NCI-H1048 (cell line): ENCODE measurements at places on chromosomes 12 and 14.

GRCh38 chr14:41642367-41642766, 35.7 kb downstream of the LRFN5 start:
- no peak for DNase-seq

DNA sequence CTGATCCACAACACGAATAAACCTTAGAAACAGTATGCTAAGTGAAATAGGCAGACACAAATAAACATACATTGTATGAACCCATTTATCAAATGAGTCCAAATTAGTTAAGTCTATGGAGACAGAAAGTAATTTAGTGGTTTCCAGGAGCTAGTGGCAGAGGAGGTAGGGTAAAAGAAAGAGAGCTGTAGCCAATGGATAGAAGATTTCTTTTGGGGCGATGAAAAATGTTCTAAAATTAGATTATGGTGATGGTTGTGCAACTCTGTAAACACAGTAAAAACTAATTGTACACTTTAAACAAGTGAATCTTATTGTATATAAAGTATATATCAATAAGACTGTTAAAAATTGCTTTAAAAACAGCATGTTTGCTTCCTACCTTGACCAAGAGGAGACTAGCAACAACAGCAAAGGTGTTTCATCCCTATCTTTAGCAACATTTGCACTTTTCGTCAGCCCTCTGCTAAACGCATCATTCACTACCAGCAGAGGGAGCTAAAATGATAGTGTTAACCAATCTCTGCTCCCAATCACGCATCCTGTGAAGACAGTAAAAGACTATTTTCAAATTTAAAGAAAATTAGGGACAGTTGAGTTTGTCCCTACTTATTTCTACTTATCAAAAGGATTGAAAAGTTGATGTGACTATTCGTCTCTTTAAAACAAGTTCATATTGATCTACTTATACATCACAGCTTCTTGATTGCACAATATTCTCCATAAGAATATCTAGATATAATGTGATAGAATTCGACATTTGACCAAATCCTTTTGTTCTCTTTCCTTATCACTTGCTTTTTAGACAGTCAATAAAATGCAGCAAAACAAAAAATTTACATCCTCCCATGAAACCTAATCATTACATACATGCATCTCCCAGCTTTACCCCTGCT, 24.0 kb upstream of the LGR5 start:
- DNase-seq, result peak; percentile 44

- DNase-seq, result peak; percentile 36
These were observed 536 bp upstream of the WNT1 start for GRCh38 chr12:48977290-48978281.

DNA sequence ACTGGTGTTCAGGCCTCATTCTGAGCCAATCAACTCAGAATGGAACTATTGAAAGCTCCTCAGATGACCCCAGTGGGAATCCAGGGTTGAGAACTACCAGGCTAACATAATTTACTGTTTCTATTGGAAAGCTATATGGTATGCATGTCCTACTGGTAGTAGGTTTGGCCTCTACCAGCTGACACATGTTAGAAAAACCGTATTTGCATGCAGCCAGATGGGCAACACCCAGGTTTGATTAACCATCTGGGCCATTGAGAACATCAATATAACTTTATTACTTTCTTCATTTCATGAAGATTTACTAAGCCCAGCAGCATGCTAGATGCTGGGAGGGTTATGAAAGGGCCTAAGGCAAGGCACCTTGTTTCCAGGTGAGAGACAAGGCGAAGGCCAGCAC, 181.4 kb upstream of the PARP11 start:
- no peak for DNase-seq

DNA sequence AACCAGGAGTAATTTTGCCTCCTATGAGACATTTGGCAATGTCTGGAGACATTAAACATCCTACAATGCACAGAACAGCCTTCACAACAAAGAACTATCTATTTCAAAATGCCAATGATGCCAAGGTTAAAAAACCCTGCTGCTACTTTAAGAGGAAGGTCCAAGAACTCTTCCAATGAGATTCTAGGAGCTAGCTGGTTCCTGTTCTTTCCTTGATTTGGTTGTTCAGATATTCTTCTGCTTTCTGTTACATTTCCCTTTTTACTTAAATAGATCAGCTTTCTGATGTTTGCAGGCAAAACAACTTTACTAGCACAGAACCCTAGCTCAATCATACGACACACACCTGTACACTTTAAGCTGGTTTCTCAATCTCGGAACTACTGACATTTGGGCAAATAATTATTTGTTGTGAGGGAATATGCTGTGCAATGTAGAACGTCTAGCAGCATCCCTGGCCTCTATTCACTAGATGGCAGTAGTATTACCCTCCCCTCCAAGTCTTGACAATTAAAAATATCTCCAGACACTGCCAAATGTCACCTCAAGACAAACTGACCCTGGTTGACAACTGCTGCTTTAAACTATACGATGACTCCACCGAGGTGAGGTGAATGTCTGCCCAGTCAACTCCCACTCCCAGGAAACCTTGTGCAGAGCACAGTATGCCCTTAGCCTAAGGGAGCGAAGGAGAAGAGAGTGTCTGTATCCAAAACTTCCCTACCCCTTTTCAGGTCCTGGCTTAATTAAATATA, 4.4 kb downstream of the BLTP3B start:
- no peak for DNase-seq

DNA sequence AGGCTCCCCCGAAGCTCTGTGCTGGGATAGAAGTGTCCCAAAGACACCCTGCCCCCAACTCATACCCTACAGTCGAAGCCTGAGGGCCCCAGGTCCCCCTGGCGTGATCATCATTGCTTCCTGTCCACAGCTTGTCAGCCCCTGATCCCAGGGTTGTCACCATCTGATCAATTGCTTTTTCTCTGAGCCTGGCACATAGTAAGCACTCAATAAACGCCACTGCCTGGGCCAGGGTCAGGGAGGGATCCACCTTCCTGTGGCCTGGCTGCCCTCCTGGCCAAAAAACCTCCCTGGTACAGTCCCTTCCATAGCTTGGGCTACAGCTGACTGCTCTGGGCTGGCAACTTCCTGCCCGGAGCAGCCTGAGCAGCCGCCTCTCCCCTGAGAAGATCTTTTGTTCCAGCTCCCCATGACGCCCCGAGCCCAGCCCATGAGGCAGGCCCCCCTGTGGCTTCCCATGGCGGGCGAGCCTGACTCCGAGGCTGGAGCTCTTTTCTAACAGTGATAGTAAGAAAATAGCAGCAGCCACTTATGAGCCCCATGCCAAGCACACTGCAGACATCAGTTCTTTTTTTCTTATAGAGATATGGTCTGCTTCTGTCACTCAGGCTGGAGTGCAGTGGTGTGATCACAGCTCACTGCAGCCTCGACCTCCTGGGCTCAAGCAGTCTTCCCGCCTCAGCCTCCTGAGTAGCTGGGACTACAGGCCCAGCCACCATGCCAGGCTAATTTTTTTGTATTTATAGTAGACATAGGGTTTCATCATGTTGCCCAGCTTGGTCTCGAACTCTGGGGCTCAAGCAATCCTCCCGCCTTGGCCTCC, 6.5 kb downstream of the SH2B3 start:
- no peak for DNase-seq

- DNase-seq, result no peak
These were observed 200.4 kb downstream of the PTPRO start for GRCh38 chr12:15522574-15523187.

- no peak for DNase-seq
These were observed 91.6 kb upstream of the VRK1 start for GRCh38 chr14:96705422-96706092.

DNA sequence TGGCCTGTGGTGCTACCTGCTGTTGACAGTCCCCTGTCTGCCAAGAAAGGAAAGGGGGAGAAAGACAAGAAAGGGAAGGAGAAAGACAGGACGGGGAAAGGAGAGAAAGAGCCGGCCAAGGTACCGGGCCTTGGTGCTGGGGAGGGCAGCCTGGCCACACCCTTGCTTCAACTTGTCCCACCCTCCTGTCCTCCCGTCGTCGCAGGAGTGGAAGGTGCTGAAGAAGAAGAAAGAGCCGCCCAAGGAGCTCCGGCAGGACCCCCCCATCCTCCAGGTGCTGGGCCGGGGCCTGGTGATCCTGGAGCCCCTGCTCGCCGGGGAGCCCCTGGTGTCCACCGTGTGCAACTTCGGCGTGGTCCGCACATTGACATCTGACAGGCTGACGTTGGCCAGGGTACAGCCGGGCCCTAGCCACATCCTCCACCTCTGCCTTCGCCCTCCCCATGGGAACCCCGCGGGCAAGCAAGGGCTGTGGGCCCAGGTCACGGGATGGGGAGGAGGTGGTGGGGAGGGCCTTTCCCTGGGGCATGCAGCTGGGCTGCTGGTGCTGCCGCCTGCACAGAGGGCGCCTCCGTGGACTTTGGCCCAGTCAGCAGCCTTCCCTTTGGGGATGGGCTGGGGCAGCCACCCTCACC, 2.9 kb upstream of the B3GNT4 start:
- DNase-seq, result no peak

DNA sequence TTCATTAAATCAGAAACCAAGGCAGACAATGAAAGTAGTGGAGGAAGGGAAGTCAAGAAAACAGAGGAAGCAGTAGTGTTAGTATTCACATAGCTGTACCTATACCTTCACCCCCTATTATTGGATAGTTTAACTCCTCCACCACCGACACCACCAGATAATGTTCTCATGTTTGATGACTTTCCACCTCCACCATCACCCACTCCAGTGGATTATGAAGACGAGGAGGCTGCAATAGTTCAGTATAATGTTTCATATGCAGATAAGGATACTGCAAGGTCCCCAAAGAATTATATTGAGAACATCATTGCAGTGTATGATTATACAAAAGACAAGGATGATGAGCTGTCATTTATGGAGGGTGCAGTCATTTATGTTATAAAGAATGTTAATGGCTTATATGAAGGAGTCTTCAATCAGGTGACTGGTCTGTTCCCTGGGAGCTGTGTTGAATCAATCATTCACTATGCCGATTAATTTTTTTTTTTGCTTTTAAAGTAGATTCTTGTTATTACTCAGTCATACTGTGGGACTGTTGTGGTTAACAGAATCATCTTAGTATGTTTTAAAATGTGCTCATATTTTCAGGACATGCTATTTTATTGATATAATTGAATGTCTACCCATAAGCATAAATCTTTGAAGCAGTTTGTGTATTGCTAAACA, 32.2 kb upstream of the KTN1 start:
- DNase-seq, result no peak

DNA sequence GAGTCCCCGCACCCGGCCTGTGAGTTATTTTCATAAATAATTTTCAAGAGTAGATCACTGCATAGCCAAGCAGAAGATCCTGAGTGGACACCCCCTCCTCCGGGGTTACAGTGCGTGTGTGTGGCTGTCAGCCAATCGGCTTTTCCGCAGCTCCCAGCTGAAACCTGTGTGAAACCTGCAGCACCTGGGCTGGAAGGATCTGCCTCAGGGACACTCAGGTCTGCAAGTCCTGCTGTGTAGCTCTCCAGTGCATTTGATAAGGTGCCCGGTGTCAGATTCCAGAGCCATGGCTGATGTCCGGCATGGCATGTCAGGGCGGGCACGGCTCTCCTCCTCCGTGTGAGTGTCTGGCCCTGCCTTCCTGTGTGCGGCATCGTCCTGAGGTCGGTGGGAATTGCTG, 124.8 kb downstream of the GLT1D1 start:
- DNase-seq, result no peak

- DNase-seq, result no peak
These were observed 436.8 kb downstream of the BCL11B start for GRCh38 chr14:98835051-98835824.

- DNase-seq, result no peak
These were observed 353.6 kb upstream of the SFSWAP start for GRCh38 chr12:131357185-131357747.

DNA sequence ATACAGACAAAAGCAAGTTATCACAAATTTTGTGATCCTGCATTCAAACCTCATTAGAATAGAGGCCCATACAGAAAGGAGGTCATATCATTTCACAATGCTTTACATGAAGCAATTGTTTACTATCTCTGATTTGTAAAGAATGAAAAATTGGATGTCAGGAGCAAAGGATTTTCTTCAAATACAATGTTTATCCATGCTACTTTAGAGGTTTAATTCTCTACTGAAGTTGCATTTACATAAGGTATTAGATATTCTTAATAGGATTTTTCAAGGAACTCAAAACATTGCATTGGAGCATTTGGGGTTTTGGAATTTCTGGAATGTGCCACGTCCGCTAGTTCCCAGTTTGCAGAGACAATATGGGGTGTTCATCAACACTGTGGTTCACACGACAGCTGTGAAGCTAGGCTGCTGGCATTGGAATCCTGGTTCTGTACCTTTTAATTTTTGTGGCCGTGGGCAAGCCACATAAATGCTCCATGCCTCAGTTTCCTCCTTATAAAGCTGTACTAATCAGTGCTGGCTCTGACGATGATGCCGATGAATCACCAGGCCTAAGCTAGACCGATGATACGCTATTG, 174.8 kb downstream of the APAF1 start:
- DNase-seq, result no peak

GRCh38 chr14:56162476-56162875, 44.3 kb downstream of the PELI2 start:
- no peak for DNase-seq

- no peak for DNase-seq
These were observed 220.7 kb downstream of the NOVA1 start for GRCh38 chr14:26377150-26377549.

GRCh38 chr12:3564411-3564810, 73.4 kb downstream of the PRMT8 start:
- DNase-seq, result no peak

- DNase-seq, result no peak
These were observed 90.0 kb downstream of the FBXL14 start for GRCh38 chr12:1504304-1504894.

DNA sequence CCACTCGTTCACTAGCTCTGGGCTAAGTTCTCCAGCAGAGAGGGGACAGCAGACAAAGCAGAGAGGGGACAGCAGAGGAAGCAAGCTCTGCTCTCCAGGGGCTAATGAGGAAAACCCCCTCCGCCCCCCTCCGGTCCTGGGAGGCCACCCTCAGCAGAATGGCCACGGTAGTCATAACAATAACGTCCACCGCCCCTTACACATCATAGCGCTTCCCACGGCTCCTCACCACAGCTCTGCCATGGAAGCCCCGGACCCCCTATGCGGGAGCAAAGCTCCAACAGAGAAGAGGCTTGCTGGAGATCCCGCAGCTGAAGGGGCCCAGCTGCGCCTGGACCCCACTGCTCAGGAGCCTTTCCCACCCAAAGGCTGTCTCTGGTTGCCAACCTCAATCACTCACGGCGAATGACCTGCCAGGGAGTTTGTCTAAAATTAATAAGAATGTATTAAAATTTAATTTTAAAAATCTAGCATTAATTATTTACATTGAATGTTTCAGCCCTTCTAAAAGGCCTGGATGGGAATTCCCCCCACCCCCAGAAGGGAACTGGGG, 17.4 kb downstream of the BEGAIN start:
- no peak for DNase-seq

DNA sequence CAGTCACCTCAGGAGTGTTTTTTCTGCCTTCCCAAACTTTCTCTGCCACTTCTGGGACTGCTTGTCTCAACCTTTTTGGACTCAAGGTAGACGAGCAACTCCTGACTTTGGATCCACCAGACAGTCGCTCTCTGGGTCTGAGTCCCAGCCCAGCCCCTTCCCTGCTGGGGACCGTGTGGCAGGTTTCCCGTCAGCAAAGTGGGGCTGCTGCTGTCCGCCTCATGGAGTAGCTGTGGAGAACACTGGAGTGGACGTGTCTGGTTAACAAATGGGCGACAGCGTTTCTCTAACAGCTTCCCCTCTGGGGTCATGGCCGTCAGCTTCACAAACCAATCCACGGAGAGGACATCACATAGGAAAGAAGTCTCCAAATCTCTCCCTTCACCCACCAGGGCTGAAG, 54.8 kb downstream of the KCTD10 start:
- DNase-seq, result no peak

GRCh38 chr12:116529048-116529447, 30.1 kb upstream of the MAP1LC3B2 start:
- no peak for DNase-seq

GRCh38 chr14:104105071-104105821, 19.7 kb downstream of the ASPG start:
- no peak for DNase-seq
